NCI-H524 (cell line): ENCODE measurements at places on chromosomes 5 and 9.

- no peak for DNase-seq
These were observed 291.1 kb downstream of the MLLT3 start for GRCh38 chr9:20331095-20331685.

DNA sequence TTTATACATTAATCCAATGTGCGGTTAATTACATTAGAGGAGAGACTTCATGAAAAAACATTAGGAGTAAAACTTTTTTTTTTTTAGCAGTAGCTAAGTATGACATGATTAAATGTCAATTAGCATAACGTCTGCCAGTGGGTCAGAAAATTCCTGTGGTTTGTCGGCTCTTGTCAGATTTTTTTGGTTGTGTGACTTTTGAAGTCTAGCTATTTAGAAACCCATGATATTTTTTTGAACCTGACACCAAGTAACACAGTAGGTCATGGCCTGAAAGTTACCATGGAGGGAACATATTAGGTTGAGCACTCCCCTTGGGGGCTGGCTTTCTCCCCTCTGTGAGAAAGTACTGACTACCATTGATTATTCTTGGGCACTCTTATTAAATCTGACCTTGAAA, 84.8 kb upstream of the ALDH1A1 start:
- DNase-seq: no peak

GRCh38 chr5:166004006-166004405, 2287.4 kb upstream of the WWC1 start:
- DNase-seq: no peak

DNA sequence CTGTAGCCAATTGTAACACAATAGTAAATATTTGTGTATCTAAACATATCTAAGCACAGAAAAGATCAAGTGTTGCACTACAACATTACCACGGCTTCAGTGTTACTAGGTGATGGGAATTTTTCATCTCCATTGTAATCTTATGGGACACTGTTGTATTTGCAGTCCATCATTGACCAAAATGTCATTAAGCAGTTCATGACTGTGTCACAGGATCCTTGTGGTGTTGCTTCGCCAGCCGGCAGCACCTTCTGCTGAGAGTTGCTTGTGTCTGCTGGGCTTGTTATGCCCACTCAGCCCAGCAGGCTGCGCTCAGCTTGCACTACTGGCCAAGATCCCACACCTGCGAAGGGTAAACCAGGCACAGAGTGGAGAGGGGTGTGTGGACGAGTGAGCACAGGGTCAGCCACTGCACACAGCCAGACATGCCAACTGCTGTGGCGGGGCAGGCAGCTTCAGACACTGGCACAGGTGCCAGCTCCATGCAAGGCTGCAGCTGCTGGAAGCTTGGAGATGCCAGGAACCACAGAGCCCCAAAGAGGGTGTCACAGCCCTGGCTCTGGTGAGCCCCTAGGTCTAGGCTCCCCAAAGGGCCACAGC, 273.7 kb downstream of the CETN3 start:
- DNase-seq: no peak

GRCh38 chr9:134986957-134987356, 69.2 kb upstream of the FCN1 start:
- DNase-seq: no peak

DNA sequence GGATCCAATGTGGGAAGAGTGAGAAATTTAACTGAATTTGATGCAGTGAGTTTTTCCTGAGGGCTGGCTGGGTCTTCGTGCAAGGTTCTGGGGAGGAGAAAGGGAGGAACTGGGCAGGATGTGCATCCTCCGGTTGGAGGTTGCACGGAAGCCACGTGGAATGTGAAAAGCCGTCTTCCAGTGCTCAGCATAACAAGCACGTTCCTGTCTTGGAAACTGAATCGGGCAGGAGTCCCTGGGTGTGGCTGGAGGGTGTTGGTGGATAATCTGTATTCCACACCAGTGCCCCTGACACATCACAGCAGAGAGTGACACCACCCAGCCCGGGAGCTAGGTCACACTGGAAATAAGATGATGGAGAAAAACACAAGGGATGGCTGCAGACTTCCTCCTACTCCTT, 154.3 kb downstream of the C5orf15 start:
- no peak for DNase-seq

DNA sequence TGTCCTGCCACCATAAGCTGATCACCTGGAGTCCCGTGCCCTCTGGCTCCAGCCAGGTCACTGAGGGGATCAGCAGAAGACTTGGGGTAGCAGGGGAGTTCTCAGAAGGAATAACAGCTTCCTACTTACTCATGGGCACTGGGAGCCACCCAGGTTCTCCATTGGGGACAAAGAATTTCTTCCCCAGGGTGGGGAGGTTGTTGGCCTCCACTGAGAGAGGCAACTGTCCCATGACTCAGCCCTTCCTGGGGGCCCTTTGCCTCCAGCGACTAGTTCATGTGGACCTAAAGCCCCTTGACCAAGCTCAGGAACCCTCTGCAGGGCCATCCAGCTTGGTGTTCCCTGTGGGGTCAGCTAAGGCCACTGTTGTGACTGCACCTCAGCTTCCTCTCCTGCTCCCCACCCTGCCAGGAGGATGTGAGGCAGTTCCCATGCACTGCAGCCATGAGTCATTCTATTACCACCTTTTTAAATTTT, 175.0 kb downstream of the AUH start:
- DNase-seq: no peak

DNA sequence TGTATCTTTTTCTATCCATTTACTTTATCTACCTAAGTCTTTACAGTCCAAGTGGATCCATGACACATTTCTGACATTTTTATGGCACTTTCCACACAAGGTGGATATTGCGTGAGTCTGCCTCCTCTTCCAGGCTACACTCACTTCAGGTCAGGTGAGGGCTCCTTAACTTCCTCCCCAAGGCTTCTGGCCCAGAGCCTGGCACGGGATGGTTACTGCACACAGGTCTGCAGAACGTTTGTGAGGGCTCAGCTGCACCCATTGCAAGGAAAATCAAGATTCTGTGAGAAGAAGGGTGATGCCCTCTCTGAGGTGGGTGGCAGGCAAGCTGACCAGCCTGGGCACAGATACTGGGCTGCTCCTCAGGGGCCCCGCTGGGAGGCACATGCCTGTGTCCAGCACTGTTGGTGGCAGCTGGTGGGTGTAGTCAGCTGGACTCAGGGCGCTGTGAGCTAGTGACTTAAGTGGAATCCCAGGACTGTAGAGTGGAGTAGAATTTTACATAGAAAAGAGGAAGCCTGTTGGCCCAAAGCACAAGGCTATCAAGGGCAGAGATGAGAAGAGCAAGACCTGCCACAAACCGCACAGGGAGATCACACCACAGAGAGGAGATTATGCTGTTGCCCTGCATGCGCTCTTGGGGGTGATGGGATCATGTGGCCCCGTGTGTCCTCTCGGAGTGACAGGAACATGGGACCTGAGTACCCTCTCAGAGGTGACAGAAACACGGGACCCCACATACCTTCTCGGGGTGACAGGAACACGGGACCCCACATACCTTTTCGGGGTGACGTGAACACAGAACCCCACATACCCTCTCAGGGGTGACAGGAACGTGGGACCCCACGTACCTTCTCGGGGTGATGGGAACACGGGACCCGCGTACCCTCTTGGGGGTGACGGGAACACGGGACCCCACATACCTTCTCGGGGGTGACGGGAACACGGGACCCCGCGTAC, 21.3 kb downstream of the AHRR start:
- no peak for DNase-seq
